ENCODE measurements at places on chromosomes 2 and 18. TPM values are rescaled to one million over a fixed set of nuclear protein-coding genes. Genes with fewer than 3 reads are reported as not detected.

GRCh38 chr2:240426845-240427721, 8.4 kb upstream of the GPC1 start:
- H3K4me3 ChIP-seq: no peak overlapping the region
- H3K27me3 ChIP-seq: no peaks in the 10 kb centered on the region
- H3K36me3 ChIP-seq: no peaks in the 10 kb centered on the region
- DNase-seq: no peak
- H3K27ac ChIP-seq: no peak overlapping the region
- no peaks in the 10 kb centered on the region for H3K4me1 ChIP-seq

- H3K4me1 ChIP-seq: no peaks in the 10 kb centered on the region
- H3K36me3 ChIP-seq: peaks cover 30% of the 10 kb centered on the region
- H3K4me3 ChIP-seq: no peak overlapping the region
- no peak overlapping the region for H3K27ac ChIP-seq
- no peaks in the 10 kb centered on the region for H3K27me3 ChIP-seq
Measured at GRCh38 chr2:197007716-197008628, 81.5 kb upstream of the PGAP1 start.

- H3K27ac ChIP-seq: peak within 1 kb of the TSS; percentile 93
- peaks cover 18% of the 10 kb centered on the region for H3K4me1 ChIP-seq
- H3K4me3 ChIP-seq: peak within 1 kb of the TSS; percentile 92
- no peaks in the 10 kb centered on the region for H3K27me3 ChIP-seq
Measured at GRCh38 chr2:69914950-69915945, at the start of gene MXD1. MXD1 (plus strand) TSS chr2:69915109; CDS start chr2:69915331, 222 bp downstream.

The SATB2 gene
- polyA plus RNA-seq: 0.13 TPM

GRCh38 chr2:158745866-158746382, 49.2 kb upstream of the DAPL1 start:
- H3K36me3 ChIP-seq: no peaks in the 10 kb centered on the region
- no peaks in the 10 kb centered on the region for H3K4me1 ChIP-seq
- no peak overlapping the region for H3K4me3 ChIP-seq
- no peak overlapping the region for H3K27ac ChIP-seq
- H3K27me3 ChIP-seq: no peaks in the 10 kb centered on the region
- DNase-seq: no peak

DNA sequence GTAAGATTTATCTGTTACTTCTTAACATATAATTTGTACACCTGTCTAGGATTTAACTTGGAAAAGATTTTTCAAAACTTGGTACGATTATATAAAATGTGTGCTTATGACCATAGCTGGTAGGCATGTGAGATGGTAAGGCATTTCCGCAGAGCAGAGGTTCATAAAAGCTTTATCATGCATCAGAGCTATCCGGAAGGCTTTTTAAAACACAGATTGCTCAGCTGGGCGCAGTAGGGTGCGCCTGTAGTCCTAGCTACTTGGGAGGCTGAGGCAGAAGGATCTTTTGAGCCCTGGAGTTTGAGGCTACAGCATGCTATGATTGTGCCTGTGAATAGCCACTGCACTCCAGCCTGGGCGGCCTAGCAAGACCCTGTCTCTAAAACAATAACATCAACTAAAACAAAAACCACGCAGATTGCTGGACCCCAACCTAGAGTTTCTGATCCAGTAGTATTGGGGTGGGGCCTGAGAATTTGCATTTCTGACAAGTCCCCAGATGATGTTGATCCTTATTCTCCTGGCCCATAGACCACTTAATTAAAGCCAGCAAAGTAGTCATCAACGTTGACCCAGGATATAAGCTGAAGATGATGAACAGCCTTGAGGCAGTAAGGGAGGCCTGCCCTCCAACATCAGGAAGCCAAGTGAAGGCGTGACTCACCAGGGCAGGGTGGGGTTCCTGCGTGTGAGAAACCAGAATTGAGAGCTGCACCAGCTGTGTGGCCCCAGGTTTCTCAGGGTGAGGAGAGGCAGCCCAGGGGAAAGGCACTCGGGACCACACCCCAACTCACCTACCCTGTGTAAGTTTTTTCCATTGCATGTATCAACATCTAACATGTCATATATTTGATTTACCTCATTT, 21.6 kb upstream of the SLC20A1 start:
- no peaks in the 10 kb centered on the region for H3K36me3 ChIP-seq
- DNase-seq: peak; percentile 25
- peaks cover 5% of the 10 kb centered on the region for H3K4me1 ChIP-seq

DNA sequence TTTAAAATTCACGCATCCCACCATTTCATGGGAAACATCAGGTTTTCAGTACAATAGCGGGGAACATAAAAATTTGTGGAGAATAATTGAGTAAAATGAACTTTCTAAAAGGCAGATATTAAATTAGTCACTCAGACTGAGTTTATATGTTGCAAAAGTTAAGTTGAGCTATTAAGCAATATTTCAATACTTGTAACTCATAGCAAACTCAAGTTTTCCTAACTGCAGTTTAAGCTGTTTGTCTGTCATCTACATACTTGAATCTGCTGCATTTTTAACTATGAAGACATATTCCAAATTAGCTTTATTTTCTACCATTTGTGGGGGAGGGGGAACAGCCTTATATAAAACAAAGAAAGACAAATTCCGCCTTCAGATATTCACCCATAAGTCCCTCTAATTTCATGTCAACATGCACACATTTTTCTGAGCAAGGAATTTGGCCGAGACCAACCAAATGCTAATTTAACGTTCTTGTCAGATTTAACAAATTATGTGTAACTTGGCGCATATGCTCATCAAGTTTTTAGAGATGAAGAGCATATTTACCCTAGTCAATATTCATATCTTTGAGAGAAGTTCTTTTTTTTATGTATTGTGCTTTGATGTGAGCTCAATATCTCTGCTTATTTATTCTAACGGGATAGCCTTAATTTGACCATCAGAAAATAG, 462.9 kb downstream of the TXNL1 start:
- H3K27me3 ChIP-seq: no peaks in the 10 kb centered on the region
- no peak for DNase-seq
- H3K27ac ChIP-seq: no peak overlapping the region
- no peaks in the 10 kb centered on the region for H3K36me3 ChIP-seq

The MEP1B gene
- polyA plus RNA-seq: 0.13 TPM

DNA sequence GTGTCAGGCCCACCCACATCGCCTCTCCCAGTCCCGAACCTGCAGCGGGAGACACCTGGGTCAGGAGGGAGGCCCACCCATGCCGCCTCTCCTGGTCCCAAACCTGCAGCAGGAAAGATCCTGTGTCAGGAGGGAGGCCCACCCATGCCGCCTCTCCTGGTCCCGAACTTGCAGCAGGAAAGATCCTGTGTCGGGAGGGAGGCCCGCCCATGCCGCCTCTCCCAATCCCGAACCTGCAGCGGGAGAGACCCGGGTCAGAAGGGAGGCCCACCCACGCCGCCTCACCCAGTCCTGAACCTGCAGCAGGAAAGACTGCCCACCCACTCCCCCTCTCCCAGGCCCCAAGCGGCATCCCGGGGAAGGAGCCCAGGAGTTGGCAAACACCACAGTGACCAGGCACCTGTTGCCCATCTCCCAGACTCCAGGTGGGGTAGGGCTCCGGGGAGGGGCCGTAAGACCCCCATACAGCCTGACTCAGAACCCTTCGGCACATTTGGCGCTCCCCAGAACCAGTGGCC, 7.8 kb downstream of the SLC66A2 start:
- H3K4me3 ChIP-seq: no peak overlapping the region
- H3K4me1 ChIP-seq: peaks cover 29% of the 10 kb centered on the region
- H3K27me3 ChIP-seq: no peaks in the 10 kb centered on the region
- H3K27ac ChIP-seq: no peak overlapping the region
- H3K36me3 ChIP-seq: peaks cover 47% of the 10 kb centered on the region

- H3K4me1 ChIP-seq: no peaks in the 10 kb centered on the region
- H3K27me3 ChIP-seq: no peaks in the 10 kb centered on the region
- no peak overlapping the region for H3K27ac ChIP-seq
Measured at GRCh38 chr2:188765522-188766470, 208.4 kb upstream of the COL3A1 start.

The APOB gene
- polyA plus RNA-seq: not detected

- no peaks in the 10 kb centered on the region for H3K27me3 ChIP-seq
- no peaks in the 10 kb centered on the region for H3K4me1 ChIP-seq
- H3K36me3 ChIP-seq: no peaks in the 10 kb centered on the region
- no peak for DNase-seq
Measured at GRCh38 chr2:18777250-18777812, 188.0 kb upstream of the NT5C1B start.

The SIX3 gene
- polyA plus RNA-seq: not detected

GRCh38 chr18:22542406-22542835, 124.7 kb upstream of the CTAGE1 start:
- no peak overlapping the region for H3K27ac ChIP-seq
- H3K4me3 ChIP-seq: no peak overlapping the region
- DNase-seq: no peak
- no peaks in the 10 kb centered on the region for H3K36me3 ChIP-seq
- no peaks in the 10 kb centered on the region for H3K27me3 ChIP-seq

GRCh38 chr18:79789091-79789891, 8.4 kb upstream of the KCNG2 start:
- peaks cover 11% of the 10 kb centered on the region for H3K27me3 ChIP-seq
- peaks cover 29% of the 10 kb centered on the region for H3K4me1 ChIP-seq
- H3K36me3 ChIP-seq: no peaks in the 10 kb centered on the region
- no peak for DNase-seq
- H3K4me3 ChIP-seq: no peak overlapping the region

DNA sequence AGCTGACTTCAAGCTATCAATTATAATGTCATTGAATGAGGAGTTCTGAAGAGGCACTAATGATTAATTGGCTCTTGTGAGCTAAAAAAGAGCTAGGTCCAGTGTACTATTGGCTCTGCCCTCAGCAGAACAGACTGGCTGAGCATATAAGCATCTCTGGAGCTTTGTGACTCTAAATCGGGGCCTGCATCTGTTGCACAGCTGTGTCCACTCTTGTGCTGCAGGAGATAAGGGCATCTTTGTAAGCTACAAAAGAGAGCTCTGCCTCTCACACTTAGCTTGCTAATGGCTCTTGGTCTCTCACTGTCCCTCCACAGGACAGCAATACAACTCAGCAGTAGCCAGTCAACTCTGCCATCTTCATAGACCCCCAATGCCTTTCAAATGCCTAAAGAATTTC, 61.5 kb upstream of the L3MBTL4 start:
- H3K4me3 ChIP-seq: no peak overlapping the region
- no peak for DNase-seq
- H3K36me3 ChIP-seq: no peaks in the 10 kb centered on the region

The SP140L gene
- 94.6 TPM for polyA plus RNA-seq

The OSBPL6 gene
- polyA plus RNA-seq: not detected

GRCh38 chr2:9800639-9800974, 42.7 kb upstream of the TAF1B start:
- H3K4me3 ChIP-seq: no peak overlapping the region
- no peak for DNase-seq
- H3K4me1 ChIP-seq: peaks cover 13% of the 10 kb centered on the region
- no peaks in the 10 kb centered on the region for H3K36me3 ChIP-seq
- H3K27me3 ChIP-seq: no peaks in the 10 kb centered on the region
- no peak overlapping the region for H3K27ac ChIP-seq

GRCh38 chr2:36727550-36727949, 31.0 kb downstream of the VIT start:
- H3K36me3 ChIP-seq: no peaks in the 10 kb centered on the region
- no peak for DNase-seq
- H3K27me3 ChIP-seq: no peaks in the 10 kb centered on the region
- no peak overlapping the region for H3K4me3 ChIP-seq
- H3K27ac ChIP-seq: no peak overlapping the region

DNA sequence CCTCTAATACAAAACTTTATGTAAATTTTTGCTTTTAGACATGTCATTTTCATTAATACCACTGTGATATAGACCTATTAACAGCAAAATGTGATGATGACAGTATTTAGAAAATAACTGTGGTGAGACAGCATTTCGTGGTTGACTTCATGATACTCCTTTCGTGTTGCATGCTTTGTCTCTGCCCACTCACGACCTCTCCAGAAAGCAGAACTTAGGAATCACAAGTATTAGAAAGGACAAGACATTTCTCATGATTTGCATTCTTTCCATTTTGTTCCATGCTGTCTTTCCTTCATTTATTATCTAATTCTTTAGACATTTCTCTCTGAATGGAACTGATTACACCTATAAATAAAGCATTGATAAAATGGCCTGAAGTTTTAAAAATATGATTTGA, 85.2 kb upstream of the POU3F3 start:
- no peaks in the 10 kb centered on the region for H3K4me1 ChIP-seq
- DNase-seq: no peak
- H3K4me3 ChIP-seq: no peak overlapping the region
- no peaks in the 10 kb centered on the region for H3K36me3 ChIP-seq

The ITGAV gene
- polyA plus RNA-seq: 0.58 TPM

- no peaks in the 10 kb centered on the region for H3K4me1 ChIP-seq
- H3K36me3 ChIP-seq: no peaks in the 10 kb centered on the region
- no peaks in the 10 kb centered on the region for H3K27me3 ChIP-seq
- no peak overlapping the region for H3K27ac ChIP-seq
- DNase-seq: no peak
Measured at GRCh38 chr2:239607517-239608191, 206.8 kb upstream of the HDAC4 start.

GRCh38 chr2:85511008-85511811, 27.8 kb upstream of the MAT2A start:
- H3K27me3 ChIP-seq: no peaks in the 10 kb centered on the region
- no peak overlapping the region for H3K4me3 ChIP-seq
- H3K36me3 ChIP-seq: no peaks in the 10 kb centered on the region

- no peaks in the 10 kb centered on the region for H3K27me3 ChIP-seq
- H3K36me3 ChIP-seq: no peaks in the 10 kb centered on the region
- no peak overlapping the region for H3K4me3 ChIP-seq
- peak; percentile 18 for DNase-seq
- H3K4me1 ChIP-seq: peaks cover 9% of the 10 kb centered on the region
Measured at GRCh38 chr2:203659331-203660049, 46.9 kb upstream of the CD28 start.
